ENCODE measurements at places on chromosomes 12 and 14.

GRCh38 chr14:55188686-55189295, 2.6 kb downstream of the DLGAP5 start:
- DNase-seq = no peak

DNA sequence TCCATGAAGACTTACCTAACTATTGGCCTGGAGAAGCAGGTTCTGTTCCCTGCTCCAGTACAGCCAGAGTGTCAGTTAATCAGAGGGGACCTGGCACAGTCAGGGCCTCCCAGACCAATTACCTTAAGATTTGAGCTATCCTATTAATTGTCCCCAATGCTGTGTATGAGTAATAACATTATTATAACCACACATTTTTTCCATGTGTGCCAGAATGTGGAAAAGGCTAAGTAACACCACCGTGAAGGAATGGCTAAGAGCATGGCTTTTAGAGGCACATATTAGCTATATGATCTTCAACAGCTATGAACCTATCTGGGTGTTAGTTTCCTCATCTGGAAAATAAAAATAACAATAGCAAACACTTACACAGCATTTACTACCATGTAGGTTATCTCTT, 111.1 kb upstream of the RAP1B start:
- DNase-seq = no peak

- no peak for DNase-seq
These were observed 47.7 kb upstream of the IGF1 start for GRCh38 chr12:102528111-102528510.

DNA sequence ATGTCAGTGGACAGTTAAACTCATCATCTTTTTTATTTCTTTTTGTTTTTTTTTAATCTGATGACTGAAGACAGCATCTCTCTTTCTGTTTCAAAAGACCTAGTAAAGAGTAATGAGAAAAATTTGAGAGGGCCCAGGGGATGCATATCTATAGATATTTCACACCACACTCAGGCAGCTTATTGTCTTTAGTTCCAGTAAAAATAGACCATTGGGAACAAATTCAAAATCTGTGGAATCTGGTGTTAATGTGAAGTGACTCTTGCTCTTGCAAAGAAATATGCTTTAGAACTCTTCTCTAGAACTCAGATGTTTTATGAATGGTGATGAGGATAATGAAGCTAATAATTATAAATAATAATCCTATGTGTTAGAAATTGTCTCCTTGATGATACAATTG, 214.5 kb upstream of the ATP2B1 start:
- no peak for DNase-seq

GRCh38 chr12:112664569-112664968, 127.0 kb upstream of the RPH3A start:
- no peak for DNase-seq

DNA sequence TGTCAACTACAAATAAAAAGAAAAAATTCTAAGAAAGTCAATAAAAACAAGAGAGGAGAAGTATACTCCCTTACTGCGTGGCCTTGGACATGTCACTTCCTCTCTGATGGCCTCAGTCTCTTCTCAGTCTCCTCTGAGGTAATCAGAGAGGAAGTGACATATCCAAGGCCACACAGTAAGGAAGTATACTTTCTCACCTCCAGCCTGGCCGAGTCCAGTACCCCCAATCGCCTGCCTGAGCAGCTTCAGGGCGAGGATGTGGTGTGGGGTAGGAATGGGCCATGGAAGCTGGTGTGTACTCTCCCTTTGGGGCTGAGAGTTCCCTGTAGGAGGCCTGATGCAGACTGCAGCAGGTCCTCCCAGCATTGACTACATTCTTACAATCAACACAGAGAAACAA, 15.8 kb downstream of the VDR start:
- no peak for DNase-seq

DNA sequence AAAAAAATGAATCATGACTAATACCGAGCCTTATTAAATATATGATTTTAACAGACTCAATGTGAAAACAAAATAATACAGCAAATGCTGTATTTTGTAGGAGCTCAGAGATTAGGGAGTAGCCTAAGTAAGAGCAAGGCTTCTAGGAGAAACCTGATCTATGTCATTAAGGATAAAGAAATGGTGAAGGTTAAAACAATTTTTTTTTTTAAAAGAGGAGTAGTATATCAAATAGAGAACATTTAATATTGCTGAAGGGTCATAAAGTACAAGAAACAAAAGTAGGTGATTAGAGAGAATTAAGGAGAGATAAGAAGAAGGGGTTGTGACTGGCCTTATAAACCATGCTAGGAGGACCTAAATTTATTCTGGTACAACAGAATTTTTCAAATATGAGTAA, 39.1 kb downstream of the PPP1R12A start:
- DNase-seq = no peak

DNA sequence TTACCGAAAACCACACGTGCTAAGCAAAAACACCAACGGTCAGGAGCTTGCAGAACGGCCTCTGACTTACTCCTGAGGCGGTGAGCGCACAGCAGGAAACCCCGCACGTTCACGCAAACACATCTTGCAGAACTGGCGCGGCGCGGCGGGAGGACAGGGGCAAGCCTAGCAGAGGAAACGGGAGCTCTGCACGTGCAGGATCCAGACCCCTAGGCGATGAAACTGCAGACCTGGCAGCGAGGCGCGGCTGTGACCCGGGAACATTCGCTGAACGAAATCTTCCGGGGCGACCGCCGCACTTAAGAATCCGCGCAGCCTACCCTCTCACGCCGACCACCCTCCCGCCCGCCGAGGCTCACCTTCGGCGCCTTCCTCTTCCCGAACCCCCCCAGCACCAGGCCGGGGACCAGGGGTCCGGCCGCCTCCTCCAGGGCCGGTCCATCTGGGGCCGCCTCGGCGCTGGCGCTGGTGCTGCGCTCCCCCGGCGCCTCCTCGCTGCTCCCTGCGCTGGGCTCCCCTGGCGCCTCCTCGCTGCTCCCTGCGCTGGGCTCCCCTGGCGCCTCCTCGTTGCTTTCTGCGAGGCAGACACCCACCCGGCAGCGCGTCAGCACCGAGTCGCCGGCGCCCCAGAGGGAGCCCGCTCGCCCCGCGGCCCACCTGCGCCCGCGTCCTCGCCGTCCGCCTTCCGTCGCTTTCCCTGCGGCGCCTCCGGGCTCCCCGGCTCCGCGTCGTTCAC, 615 bp downstream of the DDX51 start:
- no peak for DNase-seq

DNA sequence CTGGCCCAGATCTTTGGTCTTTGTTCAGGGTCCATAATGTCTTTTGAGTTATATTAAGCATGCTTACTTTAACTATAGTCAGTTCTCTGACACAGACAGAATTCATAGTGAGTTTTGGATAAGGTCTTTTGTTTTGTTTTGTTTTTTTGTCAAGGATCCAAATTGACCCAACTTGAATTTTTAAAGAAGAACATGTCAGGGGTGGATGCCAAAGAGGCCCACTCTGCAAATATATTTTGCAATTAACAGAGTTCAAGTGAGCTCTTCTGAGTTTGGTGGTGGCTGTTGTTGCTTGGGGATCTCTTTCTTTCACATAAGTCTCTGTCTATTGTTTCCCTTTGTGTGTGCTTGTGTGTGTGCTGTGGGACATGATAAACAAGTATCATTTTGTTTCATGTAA, 34.4 kb upstream of the PMCH start:
- no peak for DNase-seq

GRCh38 chr12:22353615-22354325, 19.3 kb upstream of the ST8SIA1 start:
- DNase-seq = no peak

DNA sequence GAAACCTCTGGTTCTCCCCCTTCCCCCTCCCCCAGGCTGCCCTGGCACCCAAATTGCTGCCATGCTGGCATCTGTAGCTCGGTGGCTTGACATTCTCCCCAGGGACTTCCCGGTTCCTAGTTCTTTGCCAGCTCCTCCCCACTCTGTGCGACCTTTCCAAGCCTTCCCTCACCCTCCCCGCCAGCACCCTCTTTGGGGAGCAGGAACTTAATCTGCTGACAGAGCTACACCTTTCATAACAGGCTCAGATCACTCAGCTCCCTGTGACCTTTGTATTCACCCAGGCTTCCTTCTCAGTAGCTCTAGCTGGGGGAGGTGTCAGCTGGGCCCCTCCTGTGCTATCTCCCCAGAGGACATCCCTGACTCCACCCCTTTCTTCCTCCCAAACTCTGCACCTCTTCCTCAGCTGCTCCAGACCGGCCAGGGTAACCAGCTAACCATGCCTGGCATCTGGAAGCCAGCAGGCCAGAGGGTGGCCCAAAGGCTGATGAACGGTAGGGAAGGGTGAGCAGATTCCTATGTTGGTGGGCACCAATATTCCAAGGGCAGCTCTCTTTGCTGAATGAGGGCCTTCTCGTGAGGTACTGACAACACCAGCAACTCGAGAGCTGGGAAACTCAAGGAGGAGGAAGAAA, 1.8 kb upstream of the COX14 start:
- no peak for DNase-seq

DNA sequence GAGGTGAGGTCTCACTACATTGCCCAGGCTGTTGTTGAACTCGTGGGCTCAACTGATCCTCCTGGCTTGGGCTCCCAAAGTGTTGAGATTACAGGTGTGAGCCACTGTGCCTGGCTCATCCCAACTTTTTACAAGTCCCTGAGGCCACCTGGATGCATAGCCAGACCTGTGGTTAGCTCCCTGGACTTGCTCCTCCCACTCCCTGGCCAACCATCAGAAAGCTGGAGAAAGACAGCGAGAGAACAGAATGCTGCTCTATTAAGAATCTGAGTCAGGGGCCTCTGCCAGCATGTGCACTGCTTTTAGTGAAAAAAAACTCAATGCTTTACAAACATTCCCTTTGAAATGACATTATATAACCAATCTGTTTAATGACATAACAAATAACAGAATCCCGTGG, 78.2 kb downstream of the RBM19 start:
- no peak for DNase-seq

DNA sequence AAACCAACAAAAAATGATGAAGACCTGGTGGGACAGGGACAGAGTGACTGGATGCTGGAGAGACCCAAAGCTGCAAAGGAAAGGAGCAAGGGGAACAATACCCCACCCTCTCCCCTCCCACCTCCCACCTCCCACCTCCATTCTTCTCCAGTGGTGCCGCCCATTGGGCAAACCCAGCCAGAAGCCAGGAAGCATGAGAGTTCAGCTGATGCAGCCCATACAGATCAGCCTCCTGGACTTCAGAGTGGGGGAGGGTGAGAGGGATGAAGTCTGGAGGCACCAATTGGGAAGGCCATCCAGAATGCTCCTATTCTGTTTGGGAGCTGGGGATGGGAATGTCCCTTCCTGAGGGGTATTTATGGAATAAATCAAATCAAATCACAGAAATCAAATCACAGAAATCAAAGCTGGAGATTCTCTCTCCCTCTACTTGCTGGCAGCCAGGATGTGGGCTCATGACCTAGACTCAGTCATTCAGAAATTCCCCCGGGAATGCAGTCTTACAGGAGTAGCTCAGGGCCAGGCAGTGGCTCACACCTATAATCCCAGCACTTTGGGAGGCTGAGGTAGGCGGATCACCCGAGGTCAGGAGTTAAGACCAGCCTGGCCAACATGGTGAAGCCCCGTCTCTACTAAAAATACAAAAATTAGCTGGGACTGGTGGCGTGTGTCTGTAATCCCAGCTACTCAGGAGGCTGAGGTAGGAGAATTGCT, 31.1 kb downstream of the IRF2BPL start:
- DNase-seq = no peak

- no peak for DNase-seq
These were observed 7.6 kb downstream of the ISCA2 start for GRCh38 chr14:74501135-74501614.

GRCh38 chr14:101252443-101253214, 308.7 kb upstream of the DIO3 start:
- DNase-seq = no peak

DNA sequence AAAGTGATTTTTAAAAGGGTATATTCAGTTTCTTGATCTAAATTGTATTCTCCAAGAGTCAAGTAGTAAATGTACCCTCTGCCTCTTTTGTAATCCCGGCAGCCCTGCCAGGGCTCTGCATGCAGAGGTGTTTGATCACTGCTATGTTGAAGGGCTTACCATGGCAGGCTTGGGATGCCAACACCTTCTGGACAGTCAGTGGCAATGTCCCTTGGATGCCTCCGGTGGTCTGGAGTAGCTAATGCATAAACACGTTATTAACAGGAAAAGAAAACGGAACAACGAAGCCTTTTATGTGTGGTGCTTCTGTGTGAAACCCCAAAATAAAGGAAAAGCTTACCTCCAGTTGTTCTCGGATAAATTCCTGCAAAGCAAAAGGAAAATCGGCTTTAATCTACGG, 19.9 kb downstream of the EIF2B2 start:
- DNase-seq = no peak

DNA sequence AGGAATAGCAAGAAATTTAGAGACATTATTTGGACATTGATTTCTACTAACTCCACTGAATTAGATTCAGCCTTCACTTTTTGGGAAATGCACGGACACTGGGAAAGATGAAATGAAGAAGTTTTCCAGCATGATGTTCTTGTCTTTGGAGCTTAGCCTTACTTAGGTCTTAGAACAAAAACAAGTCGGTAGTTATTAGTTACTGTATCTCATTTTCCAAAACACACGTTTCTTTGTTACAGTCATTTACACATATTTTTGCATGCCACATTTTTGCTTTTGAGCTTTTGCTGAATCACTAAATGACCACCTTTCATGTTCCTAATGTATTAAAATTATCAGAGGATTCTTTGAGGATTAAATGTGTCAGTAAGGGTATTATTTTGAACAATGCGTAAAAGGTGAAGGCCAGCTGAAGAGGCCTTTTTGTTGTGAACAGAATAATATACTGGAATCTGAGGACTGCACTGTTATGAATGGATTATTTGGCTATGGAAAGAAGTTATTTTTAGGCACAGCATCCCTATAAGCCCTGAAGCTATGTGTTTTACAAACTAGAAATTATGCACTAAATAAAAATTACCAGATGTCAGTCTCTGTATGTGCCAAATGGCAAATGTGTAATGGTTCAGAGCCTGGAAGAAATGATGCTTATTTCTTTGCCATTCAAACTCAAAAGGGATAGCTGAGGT, 138.2 kb downstream of the SRGAP1 start:
- DNase-seq = no peak

DNA sequence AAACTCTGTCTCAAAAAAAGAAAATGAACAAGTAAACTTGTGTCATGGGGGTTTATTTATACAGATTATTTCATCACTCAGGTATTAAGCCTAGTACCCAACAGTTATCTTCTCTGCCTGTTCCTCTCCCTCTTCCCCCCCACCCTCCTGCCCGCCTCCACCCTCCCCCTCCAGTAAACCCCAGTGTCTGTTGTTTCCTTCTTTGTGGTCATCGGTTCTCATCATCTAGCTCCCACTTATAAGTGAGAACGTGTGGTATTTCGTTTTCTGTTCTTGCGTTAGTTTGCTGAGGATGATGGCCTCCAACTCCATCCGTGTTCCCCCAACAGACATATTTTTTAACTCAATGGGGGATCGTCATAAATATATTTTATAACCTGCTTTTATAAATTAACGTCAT, 12.3 kb downstream of the IL31 start:
- DNase-seq = no peak

DNA sequence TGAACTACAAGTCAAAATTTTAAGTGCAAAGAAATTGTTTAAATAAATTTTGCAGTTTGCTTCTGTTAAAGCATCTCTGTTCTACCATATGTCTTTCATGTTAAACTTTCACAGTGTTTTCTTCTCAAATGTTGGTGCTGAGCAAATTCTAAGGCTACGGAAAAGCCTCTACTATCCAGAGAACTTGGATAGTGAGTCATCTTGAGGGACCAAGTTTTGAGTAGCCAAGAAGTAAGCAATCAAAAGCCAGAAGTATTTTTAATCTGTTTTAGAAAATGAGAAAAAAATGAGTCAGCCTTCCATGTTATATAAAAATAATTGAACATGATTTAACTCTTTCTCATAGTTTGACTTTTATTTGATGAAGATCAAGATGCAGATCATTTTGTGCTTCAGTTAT, 3.3 kb downstream of the BRMS1L start:
- no peak for DNase-seq
